ENCODE measurements at places on chromosomes 3 and 15. TPM values are rescaled to one million over a fixed set of nuclear protein-coding genes. Genes with fewer than 3 reads are reported as not detected.

DNA sequence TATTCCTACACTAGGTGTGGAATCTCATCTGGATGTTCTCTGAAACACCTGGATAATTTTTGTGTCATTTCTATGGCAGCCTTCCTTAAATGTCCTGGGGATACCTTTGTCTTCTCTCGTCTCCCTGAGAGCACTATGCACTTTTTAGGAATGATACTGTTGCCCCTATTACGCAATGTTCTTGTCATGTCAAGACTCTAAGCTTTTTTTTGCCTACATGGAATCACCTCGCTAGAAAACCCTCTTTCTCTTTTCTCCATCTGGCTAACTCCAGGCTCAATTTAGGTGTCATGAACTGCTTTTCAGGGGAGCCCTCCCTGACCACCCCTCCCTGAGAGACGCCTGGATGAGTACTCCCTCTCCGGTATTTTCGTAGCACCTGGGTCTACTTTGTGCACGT is 81.3 kb downstream of the SOX2 start:
- no peak overlapping the region for H3K4me3 ChIP-seq
- no peak for DNase-seq
- no peaks in the 10 kb centered on the region for H3K36me3 ChIP-seq
- H3K27me3 ChIP-seq: no peaks in the 10 kb centered on the region
- no peaks in the 10 kb centered on the region for H3K4me1 ChIP-seq

- DNase-seq: no peak
- H3K27ac ChIP-seq: no peak overlapping the region
- no peak overlapping the region for H3K4me3 ChIP-seq
- H3K27me3 ChIP-seq: no peaks in the 10 kb centered on the region
- H3K36me3 ChIP-seq: no peaks in the 10 kb centered on the region
Observed at GRCh38 chr3:110383356-110383755, 688.3 kb upstream of the NECTIN3 start.

GRCh38 chr3:23810343-23811184 is 4.8 kb downstream of the UBE2E1 start:
- H3K4me3 ChIP-seq: peak overlapping the region; percentile 97
- peaks cover 26% of the 10 kb centered on the region for H3K36me3 ChIP-seq
- peak; percentile 63 for DNase-seq
- H3K27me3 ChIP-seq: no peaks in the 10 kb centered on the region
- peaks cover 61% of the 10 kb centered on the region for H3K4me1 ChIP-seq

DNA sequence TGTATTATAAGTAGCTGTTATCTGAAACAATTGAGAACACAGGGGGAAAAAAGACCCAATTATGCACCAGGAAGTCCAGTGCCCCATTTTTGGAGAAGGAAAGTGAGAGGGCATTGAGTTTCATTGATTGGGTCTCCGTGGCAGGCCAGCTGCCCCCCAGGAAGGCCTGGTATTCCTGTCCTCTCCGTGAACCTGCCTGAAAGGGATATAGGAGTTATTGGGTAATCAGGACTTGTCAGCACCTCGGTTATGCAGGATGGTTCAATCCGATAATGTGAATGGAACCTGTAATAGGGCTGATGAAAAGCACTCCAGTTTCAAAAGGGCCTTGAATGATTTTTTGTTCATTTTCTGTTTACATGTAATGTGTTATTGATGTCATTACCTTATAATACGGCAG is 122.0 kb upstream of the RARB start:
- no peak for DNase-seq
- no peaks in the 10 kb centered on the region for H3K36me3 ChIP-seq
- H3K4me3 ChIP-seq: no peak overlapping the region
- H3K27ac ChIP-seq: no peak overlapping the region
- no peaks in the 10 kb centered on the region for H3K4me1 ChIP-seq
- no peaks in the 10 kb centered on the region for H3K27me3 ChIP-seq

GRCh38 chr3:43175541-43175940 is 69.7 kb upstream of the POMGNT2 start:
- H3K4me1 ChIP-seq: peaks cover 21% of the 10 kb centered on the region
- no peaks in the 10 kb centered on the region for H3K27me3 ChIP-seq
- no peak for DNase-seq
- no peak overlapping the region for H3K27ac ChIP-seq
- no peak overlapping the region for H3K4me3 ChIP-seq

DNA sequence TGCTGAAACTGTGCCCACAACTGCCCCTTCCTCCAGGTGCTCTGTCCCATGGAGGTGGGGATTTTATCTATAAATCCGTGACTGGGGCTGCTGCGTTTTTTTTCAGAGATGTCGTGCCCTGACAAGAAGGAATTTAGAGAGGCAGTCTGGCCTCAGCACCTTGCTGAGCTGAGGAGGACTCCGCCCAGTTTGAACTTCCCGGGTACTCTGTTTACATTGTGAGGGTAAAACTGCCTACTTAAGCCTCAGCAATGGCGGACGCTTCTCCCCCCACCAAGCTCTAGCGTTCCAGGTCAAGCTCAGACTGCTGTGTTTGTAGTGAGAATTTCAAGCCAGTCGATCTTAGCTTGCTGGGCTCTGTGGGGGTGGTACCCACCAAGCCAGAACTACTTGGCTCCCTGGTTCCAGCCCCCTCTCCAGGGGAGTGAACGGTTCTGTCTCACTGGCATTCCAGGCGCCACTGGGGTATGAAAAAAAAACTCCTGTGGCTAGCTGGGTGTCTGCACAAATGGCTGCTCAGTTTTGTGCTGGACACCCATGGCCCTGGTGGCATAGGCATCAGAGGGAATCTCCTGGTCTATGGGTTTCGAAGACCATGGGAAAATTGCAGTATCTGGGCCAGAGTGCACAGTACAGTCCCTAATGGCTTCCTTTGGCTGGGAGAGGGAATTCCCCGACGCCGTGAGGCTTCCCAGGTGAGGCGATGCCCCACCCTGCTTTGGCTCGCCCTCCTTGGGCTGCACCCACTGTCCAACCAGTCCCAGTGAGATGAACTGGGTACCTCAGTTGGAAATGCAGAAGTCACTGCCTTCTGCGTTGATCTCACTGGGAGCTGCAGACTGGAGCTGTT is 68.5 kb upstream of the SGO1 start:
- H3K36me3 ChIP-seq: no peaks in the 10 kb centered on the region
- H3K27ac ChIP-seq: no peak overlapping the region

DNA sequence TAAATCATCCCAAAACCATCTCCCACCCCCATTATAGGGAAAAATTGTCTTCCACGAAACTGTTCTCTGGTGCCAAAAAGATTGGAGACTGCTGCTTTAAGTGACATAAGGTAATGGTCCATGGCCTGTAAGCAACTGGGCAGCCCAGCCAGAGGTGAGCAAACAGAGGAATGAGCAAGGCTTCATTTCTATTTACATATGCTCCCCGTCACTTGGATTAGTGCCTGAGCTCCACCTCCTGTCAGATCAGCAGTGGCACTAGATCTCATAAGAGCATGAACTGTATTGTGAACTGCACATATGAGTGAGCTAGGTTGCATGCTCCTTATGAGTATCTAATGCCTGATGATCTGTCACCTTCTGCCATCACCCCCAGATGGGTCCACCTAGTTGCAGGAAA is 1159.8 kb upstream of the ALCAM start:
- no peaks in the 10 kb centered on the region for H3K36me3 ChIP-seq
- no peak for DNase-seq
- no peak overlapping the region for H3K27ac ChIP-seq
- no peaks in the 10 kb centered on the region for H3K4me1 ChIP-seq
- H3K27me3 ChIP-seq: no peaks in the 10 kb centered on the region
- H3K4me3 ChIP-seq: no peak overlapping the region

GRCh38 chr3:50347187-50347813 is 1.8 kb upstream of the ZMYND10 start:
- no peaks in the 10 kb centered on the region for H3K27me3 ChIP-seq
- H3K27ac ChIP-seq: peak overlapping the region; percentile 63
- peaks cover 19% of the 10 kb centered on the region for H3K36me3 ChIP-seq
- peak; percentile 59 for DNase-seq
- peaks cover 58% of the 10 kb centered on the region for H3K4me1 ChIP-seq

DNA sequence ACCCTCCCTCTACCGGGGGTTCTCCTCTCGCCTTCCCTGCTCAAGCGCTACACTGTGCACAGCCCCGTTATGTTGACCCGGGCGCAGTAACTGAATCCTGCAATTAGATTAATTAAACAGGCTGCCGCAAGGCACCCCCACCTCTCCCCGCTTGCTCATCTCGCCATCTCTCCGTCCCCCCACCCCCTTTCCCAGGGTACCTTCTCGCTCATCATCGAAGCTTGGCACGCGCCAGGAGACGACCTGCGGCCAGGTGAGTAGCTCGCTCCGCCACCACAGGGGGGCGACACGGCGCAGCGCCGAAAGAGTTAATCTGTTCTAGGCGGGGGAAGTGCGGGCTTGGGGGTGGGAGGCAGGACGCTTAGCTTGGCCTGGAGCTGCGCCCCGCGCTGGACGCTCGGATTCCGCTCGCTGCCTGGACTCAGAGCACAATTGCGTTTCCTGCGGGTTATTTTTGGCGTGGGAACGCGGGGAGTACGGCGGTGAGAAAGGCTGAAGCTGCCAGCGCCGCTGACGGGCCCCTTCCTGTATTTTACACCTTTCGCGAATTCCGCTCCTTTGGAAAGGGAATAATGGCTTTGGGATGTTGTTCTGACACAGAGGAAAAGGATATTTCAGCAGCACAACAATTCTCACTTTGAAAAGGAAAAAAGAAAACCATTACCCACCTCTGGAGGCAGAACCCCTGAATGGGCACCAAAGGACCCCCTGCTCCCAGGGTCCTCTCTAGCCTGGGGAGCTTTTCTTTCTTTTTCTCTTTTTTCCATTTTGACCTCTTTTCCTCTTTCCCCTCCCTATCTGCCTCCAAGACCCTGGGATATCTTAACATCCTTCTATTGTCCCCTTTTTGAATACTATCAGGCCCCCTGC is 1.5 kb downstream of the DLL4 start:
- H3K27ac ChIP-seq: no peak overlapping the region
- peak overlapping the region; percentile 76 for H3K4me3 ChIP-seq
- no peak for DNase-seq
- peaks cover 46% of the 10 kb centered on the region for H3K27me3 ChIP-seq

DNA sequence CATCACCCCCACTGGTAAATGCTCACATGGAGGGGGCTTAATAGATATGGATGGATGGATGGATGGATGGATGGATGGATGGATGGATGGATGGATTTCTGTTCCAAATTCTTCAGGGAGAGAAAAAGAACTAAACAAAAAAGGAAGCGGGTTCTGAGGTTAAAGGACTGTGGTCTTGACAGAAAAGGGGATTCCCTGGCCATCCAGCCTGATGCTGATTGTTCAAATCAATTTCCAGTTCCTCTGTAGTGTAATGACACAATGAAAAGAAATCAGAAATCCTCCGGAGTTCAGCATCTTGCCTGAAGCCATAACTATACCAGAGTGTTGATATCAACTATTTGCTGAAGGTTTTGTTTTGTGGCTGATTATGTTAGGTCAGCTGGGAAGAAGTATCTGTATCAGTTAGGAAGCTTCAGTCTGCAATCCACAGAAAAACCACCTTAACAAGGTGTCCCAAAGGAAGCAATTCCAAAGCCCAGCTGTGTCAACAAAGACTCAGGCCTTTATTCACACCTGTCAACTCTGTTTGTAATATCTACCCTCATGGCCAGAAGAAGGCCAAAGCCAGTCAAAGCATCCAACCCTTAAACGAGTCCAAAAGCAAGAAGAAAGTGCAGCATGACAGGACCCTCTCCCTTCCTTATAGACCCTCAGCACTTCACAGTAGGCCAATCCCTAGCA is 24.5 kb upstream of the RASA2 start:
- no peak overlapping the region for H3K27ac ChIP-seq
- H3K4me3 ChIP-seq: no peak overlapping the region
- H3K27me3 ChIP-seq: no peaks in the 10 kb centered on the region

GRCh38 chr15:70892002-70892911 is at the start of the genes LRRC49 and THAP10:
LRRC49 (plus strand) TSS chr15:70892826; CDS start chr15:70892895, 69 bp downstream.
THAP10 (minus strand) TSS chr15:70892433; CDS start chr15:70892272, 161 bp downstream.
- H3K4me3 ChIP-seq: peak within 1 kb of the TSS; percentile 93
- DNase-seq: peak; percentile 26
- peaks cover 11% of the 10 kb centered on the region for H3K27me3 ChIP-seq
- H3K36me3 ChIP-seq: peaks cover 5% of the 10 kb centered on the region

DNA sequence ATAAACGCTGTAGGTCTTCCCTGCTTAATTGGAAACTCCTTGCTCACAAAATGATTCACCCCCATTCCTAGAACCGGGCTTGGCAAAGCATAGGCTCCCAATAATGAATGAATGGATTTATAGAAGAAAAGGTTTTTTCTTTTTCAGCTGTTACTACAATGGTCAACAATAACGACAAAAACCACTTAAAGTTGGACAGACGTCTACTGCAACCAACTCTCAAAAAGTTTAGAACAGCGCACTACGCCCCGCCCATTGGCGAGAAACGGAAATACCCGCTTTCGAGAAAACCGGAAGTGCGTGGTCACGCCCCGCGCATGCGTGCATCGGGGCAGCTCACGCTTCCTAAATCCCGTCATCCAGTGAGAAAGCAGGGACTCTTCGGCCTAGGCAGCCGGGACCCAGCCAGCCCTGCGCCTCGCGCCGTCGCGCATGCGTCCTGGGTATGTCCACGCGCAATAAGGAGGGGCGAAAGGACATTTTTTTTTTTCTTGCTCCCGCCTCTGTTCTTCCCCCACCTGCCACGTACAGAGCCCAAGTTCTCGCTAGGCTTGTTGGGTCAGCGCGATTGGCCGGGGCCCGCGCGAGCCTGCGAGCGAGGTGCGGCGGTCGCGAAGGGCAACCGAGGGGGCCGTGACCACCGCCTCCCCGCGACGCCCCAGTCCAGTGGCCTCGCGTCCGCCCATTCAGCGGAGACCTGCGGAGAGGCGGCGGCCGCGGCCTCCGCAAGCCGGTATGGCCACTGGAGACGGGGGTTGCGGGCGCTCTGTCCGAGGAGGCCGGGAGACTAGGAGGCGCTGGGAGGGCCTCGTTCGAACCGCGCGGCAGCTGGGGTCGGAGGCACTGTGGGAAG is at the start of gene TFG:
TFG (plus strand) TSS at position 506 of the 853 bp plus-strand sequence. CDS start 4,192 bp downstream, outside the sequence.
- peaks cover 25% of the 10 kb centered on the region for H3K36me3 ChIP-seq
- H3K4me1 ChIP-seq: peaks cover 40% of the 10 kb centered on the region
- peak; percentile 97 for DNase-seq

- no peaks in the 10 kb centered on the region for H3K36me3 ChIP-seq
- no peak for DNase-seq
- no peaks in the 10 kb centered on the region for H3K27me3 ChIP-seq
- no peak overlapping the region for H3K27ac ChIP-seq
- no peak overlapping the region for H3K4me3 ChIP-seq
Observed at GRCh38 chr3:21991061-21991460, 240.1 kb upstream of the ZNF385D start.

The KBTBD8 gene
- 53.3 TPM for total RNA-seq

The GPR160 gene
- 65.5 TPM for total RNA-seq

The SMAD6 gene
- 0.04 TPM for total RNA-seq

The RPL4 gene
- 4,303 TPM for total RNA-seq
